ENCODE measurements at places on chromosomes 12 and 14.

GRCh38 chr14:65709576-65709975, 297.0 kb downstream of the FUT8 start:
- DNase-seq = no peak

- DNase-seq = no peak
Measured at GRCh38 chr14:76696791-76697190, 64.5 kb upstream of the VASH1 start.

- DNase-seq = peak; percentile 7
Measured at GRCh38 chr12:116455540-116456329, 103.4 kb upstream of the MAP1LC3B2 start.

- no peak for DNase-seq
Measured at GRCh38 chr14:32762886-32763285, 175.8 kb upstream of the NPAS3 start.

DNA sequence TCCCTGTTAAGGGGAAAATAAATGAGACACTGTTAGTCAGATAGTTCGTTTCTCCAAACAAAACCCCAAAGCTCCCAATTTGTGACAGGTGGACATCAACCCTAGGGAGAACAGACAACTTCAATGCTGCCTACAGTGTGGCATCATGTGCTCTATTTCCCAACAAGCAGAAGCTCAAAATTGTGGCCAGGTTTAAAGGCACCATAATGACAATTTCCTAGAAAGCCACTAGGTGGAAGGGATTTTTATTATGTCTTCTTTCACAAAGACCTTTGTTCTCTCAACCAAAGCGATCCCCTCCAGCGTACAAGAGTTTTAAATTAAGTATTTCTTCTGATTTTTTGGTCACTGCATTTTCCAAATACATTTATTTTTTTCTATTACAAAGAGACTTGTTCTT, 88.0 kb upstream of the MBIP start:
- no peak for DNase-seq

All from Ammon's horn (tissue), 1 donor.